ENCODE measurements at places on chromosomes 5 and 9. TPM values are rescaled to one million over a fixed set of nuclear protein-coding genes. Genes with fewer than 3 reads are reported as not detected.

CATSPER3 gene
- total RNA-seq = 1.2 TPM

- no peak for DNase-seq
These were observed 243.4 kb downstream of the EBF1 start for GRCh38 chr5:158856291-158856690.

RASGRF2 gene
- 20.0 TPM for total RNA-seq

DNA sequence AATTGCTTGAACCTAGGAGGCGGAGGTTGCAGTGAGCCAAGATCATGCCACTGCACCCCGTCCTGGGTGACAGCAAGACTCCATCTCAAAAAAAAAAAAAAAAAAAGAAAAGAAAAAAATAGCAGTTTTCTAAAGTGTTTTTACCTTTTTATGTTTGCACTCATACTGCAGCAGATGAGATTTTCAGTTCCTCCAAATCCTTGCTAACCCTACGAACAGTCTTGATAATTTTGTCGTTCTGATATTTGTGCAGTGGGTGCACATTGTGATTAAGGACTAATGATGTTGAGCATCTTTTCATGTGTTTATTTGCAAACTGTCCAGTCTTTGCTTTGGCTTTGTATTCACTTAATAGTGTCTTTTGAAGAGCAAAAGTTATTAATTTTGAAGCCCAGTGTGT, 42.9 kb downstream of the ZCCHC7 start:
- DNase-seq = no peak

PCDHGA10 gene
- 12.0 TPM for total RNA-seq

C5orf15 gene
- 56.3 TPM for total RNA-seq

DNA sequence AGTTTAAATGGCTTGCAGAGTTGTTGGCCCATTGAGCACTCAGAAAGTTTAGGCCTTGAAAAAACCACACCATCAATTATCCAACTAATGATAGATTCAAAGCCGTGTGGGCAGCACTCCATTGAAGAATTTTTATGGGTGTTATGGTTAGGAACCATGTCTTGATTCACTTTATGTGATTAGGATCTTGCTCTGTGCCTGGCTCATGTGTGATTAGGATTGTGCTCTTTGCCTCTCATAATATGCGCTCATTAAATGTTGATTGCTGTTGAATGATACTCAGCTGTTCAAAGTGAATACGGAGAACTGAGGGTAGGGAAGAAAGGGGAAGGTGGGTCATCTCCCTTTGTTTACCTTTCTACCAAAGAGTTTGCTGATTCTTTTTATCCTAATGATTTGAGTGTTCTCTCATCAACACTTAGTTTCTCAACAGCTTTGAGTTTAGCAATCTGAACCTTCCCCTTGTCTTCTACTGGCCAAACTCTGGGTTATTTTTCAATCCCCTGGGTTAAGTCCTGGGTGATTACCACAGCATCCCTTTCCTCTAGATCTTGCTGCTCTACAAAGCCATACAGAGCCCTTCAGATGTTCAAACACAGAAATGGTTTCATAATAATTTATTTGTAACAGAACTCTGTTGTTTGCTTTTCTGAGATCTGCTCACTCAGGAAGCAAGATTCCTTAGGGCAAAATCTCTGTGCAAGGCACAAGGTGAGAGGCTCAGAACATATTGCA, 668.8 kb upstream of the RGMB start:
- no peak for DNase-seq

DNA sequence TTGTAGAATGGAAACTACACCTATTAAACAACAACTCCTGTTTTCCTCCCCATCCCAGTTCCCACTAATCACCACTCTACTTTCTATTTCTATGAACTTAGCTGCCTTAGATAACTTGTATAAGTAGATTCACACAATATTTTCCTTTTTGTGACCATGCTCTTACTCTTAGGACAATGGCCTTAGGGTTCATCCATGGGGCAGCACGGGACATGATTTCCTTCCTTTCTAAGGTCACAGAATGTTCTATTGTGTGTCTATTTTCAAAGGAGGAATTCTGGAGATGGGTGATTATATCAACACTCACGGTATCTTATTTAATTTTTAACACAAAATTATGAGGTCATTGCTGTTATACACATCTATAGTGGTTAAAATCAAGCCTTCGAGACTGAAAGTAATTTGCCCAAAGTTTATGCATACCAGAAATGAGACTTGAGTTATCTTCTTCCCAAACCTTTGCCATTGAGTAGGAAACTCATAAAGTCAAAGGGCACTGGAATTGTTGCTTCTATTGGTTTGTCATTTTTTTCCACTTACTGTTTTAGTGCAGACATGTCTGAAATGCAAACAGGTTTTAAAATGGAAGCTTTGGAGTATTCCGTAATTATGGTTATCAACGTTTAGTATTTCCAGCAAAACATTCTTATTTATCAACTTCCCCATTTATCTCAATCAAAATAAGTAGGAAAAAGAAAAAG, 23.6 kb downstream of the CTSL start:
- DNase-seq = no peak

PPP3R2 gene
- total RNA-seq = not detected

- DNase-seq = no peak
These were observed 673.2 kb downstream of the CDH18 start for GRCh38 chr5:19314840-19315239.

DNA sequence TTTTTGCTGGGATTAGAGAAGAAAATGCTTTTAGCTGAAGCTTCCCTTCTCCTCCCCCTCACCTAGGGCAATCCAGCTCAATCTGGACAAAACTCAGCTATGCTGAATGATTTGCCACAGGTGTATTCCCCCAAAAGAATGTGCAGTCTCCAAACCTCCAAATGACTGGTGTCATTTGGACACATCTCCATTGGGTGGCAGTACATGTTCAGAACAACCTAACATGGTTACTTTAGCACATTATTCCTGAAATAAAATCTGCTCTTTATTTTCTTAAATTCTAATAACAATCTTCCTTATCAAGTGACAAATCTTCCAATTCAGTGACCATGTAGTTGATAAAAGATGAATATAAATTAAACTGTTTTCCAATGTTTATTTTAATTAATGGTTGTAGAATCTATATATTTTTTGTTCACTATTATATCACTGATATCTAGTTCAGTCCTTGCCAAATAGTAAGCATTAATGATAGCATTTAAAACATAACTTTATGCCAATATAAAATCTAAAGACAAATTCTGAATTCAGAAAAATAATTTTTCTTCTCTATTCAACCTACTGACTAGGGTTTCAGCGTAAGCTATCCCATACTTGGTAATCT, 61.3 kb upstream of the MOCS2 start:
- no peak for DNase-seq

CBY3 gene
- total RNA-seq = not detected

GRCh38 chr5:142783601-142784341, 13.6 kb downstream of the ARHGAP26 start:
- no peak for DNase-seq

DNA sequence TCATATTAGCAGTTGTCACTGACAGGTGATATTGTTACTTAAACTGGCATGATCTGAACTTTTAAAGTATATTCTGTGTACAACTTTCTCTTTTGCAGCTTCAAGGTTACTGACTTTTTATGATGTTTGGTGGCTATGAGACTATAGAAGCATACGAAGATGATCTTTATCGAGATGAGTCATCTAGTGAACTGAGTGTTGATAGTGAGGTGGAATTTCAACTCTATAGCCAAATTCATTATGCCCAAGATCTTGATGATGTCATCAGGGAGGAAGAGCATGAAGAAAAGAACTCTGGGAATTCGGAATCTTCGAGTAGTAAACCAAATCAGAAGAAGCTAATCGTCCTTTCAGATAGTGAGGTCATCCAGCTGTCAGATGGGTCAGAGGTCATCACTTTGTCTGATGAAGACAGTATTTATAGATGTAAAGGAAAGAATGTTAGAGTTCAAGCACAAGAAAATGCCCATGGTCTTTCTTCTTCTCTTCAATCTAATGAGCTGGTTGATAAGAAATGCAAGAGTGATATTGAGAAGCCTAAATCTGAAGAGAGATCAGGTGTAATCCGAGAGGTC, 5.9 kb downstream of the ZCCHC7 start:
- no peak for DNase-seq

- DNase-seq = no peak
These were observed 19.3 kb downstream of the NFIB start for GRCh38 chr9:14294659-14295058.

- no peak for DNase-seq
These were observed 170.2 kb upstream of the POU5F2 start for GRCh38 chr5:93911609-93912008.

DNA sequence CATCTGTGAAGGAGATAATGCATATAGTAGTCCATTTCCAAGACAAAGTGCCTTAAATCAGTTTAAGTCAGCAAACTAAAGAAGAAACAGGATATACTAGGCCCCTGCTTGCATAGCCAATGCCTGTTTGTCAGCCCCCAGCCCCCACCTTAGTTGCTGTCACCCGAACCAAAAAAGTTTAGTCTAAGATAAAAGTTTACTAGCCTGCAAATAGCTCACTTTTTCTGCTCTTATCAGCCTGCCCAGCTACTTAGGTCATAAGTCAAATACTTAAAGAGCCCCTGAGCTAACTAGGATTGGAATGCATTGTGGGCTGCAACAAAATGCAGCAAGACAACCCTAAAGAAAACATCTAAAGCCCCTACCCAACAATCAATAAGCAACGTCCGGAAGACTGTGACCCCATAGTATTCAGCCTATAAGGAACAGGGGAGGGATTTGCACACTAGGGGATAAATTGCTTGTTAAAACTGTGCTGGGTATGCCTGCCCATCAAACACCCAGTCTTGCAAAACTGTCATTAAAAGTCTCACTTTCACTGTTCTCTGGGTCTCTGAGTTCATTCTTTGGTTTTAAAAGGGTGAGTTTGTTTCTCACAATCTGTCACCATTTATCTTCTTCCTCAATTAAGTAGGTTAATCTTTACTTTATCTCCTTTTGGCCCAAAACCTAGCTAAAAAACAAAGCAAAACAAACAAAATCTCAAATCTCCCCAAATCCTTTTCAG, 92.4 kb upstream of the CEP78 start:
- DNase-seq = no peak

WNT8A gene
- total RNA-seq = not detected

DNA sequence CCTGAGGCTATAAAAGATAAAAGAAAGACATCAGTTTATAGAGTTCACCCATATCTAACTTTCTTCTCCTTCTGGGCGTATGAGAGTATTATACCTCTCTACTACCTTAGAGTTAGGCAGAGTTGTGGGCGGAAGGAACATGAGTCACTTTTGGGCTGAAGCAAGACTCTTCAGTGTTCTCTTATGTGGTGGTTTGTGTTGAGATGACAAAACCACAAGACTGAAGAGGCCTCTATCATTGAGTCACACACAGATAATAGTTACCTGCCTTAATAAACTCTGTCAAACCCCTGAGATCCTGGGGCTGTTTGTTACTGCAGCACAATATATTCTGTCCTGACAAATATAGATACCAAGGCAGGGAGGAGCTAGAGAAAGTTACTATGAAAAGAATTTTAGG, 184.2 kb downstream of the EFNA5 start:
- no peak for DNase-seq

DNA sequence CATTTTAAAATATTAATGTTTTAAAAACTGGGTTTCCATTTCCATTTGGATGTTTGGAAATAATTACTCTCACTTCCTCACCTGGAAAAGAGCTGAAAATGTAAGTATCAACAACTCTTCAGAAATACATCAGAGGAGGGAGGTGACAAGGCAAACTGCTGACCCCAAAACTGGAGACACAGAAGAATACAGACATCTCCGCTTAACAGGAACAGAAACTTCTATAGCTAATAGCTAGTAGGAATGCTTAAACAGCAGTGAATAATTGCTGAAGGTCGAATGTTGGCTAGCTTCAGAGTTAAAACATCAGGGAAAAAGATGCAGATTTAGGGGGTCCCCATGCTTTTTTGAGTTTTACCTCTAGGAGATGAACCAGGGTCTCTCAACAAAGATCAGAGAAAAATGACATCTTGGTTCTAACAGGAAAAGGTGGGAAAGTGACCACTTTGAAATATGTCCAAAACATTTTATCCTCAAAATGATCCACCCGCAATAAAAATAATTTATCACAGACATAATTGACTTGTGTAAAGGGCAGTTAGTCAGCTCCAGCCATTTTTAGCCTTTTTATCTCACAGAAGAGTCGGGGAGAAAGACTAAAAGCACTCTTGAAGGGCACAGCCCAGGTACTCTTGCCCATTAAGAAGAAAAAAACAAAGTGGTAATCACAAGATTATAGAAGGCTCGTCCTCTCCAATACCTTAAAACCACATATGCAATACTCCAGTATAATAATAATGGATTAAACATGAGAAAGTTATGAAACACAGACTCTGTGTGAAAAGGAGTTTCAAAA, 1474.9 kb downstream of the EFNA5 start:
- DNase-seq = no peak

DNA sequence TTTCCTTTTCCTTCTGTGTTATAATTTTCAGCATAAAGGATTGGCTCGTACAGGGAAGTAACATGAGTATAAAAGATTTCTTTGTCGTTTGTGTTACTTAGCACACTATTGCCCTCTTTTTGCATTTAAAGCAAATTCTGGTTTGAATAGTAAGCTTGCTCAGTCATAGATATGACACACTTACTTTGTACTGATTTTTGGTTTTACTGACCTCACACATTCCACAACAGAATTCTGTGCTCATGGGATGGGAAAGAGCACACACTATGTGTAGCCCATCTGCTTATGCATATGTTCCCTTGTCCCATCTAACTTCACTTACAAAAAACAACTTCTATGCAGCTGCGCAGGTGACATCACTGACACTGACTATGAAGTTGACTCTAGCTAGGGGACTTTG, 111.9 kb upstream of the MTAP start:
- no peak for DNase-seq

PCDHA3 gene
- 21.2 TPM for total RNA-seq

GRCh38 chr9:35254237-35254636, 92.4 kb downstream of the UNC13B start:
- DNase-seq = no peak
